ENCODE measurements at places on chromosomes 11 and 22. TPM values are rescaled to one million over a fixed set of nuclear protein-coding genes. Genes with fewer than 3 reads are reported as not detected.

DNA sequence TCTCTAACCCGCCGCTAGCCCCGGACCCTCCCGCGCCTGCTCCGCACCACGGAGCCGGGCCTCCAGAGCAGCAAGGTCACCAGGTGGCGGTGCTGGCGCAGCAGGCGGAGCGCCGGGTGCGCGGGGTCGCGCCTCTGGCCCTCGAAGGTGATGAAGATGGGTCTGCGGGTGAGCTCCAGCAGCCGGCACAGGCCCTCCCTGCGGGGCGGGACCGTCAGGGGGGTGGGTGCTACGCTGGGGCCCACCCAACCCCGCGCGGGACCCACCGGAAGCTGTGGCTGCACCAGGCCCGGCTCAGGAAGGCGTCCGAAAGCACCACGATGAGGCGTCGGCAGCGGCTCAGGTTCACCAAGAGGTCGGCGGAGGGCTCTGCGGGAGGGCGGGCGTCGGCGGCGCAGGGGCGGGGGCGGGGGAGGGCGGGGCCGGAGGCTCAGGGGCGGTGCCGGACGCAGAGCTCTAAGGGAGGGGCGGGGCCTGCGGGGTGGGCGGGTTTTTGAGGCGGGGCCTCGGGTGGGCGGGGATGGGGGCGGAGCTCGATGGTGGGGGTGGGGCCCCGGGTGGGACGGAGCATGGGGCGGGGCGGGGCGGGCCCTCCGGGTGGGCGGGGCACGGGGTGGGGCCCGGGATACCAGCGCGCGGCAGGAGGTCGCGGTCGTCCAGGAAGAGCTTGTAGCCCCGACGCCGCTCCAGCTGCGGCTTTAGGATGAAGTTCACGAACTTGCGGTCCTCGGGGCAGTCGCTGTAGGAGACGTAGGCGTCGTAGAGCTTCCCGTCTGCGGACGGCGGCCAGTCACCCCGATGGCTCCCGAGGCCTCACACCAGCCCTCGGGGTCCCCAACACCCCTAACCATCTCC is 7.8 kb downstream of the SIGIRR start:
- DNase-seq, result peak; percentile 95

Gene GALR3
- total RNA-seq, result not detected

Gene OR56A1
- total RNA-seq, result not detected

GRCh38 chr22:25911243-25911972 is 169.4 kb downstream of the MYO18B start:
- no peak for DNase-seq

Gene HORMAD2
- not detected for total RNA-seq

- no peak for DNase-seq
Measured at GRCh38 chr11:68998390-68998911, 14.6 kb downstream of the MRGPRF start.

GRCh38 chr11:59009661-59010060 is 70.4 kb downstream of the GLYATL1 start:
- no peak for DNase-seq

Gene MUC6
- total RNA-seq, result not detected

Gene NPTXR
- total RNA-seq, result 8.2 TPM

GRCh38 chr22:49753961-49754695 is 73.5 kb downstream of the BRD1 start:
- DNase-seq, result peak; percentile 82

DNA sequence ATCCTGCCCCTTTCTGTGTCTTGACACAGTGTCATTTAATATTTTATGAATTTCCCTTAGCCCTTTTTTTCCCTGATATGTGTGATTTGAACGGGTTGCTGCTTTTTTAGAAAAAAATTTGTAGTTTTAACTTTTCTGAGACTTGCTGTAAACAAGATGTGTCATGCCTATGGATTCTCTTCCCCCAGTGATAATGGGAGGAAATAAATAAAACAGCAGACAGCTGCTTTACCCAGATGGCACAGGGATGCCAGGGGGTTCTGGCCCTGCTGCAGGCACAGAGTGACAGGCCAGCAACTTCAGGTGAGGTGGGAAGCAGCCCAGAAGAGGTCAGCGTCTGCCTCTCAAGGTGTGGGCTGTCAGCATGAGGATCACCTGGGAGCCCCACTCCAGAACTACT is 266.9 kb downstream of the KIRREL3 start:
- no peak for DNase-seq

DNA sequence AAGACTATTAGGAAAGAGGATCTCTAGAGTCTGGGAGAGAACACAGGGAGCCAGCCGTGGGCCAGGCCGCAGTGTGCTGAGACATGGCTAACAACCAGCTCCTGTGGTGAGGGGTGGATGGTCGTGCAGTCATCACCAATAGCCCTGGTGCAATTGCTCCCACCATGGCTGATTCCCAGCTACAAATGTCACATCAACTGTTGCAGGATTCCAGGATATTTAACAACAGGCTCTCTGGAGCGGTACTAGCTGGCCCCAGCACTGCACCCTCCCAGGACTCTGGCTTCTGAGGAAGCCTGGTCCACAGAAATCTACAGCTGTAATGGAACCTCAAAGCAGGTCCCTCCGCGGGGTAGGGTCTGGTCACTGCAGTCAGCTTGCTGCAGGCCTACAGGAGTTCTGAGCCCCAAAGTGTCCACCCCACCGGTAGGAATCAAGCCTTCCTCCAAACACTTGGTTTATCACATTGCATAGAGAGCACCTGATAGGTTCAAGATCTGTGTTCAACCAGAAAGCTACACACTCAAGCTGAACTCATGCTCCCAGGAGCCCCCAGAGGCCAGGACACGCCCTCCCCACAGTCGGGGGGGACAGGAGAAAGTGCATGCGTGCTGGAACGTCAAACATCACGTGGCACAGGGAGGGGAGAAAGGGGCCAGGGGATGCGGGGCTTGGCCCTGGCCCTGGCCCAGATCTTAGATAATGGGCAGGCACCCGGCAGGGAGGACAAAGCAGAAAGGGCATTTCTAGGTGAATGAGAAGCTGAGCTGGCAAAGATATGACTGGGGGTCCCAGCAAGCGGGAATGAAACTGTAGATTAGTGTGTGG is 609.0 kb downstream of the TBC1D22A start:
- no peak for DNase-seq

- no peak for DNase-seq
Measured at GRCh38 chr22:41038732-41039131, 53.7 kb upstream of the EP300 start.

GRCh38 chr22:19714312-19715187 is at the start of gene SEPTIN5:
SEPTIN5 (plus strand) TSS chr22:19714503; CDS start chr22:19714589, 86 bp downstream.
- DNase-seq, result no peak

- DNase-seq, result no peak
Measured at GRCh38 chr11:67354075-67355022, 1.0 kb upstream of the POLD4 start.

Gene RBM14
- total RNA-seq, result 41.7 TPM

Gene FAM111A
- total RNA-seq, result 8.9 TPM

Gene GNAZ
- total RNA-seq, result 51.7 TPM
